ENCODE measurements at places on chromosomes 7 and 10. TPM values are rescaled to one million over a fixed set of nuclear protein-coding genes. Genes with fewer than 3 reads are reported as not detected.

Gene C10orf143
- total RNA-seq: 17.5 TPM

Gene ARHGEF5
- 11.9 TPM for total RNA-seq

Gene AEBP1
- total RNA-seq: 37.1 TPM

Gene PRPS1L1
- total RNA-seq: not detected

DNA sequence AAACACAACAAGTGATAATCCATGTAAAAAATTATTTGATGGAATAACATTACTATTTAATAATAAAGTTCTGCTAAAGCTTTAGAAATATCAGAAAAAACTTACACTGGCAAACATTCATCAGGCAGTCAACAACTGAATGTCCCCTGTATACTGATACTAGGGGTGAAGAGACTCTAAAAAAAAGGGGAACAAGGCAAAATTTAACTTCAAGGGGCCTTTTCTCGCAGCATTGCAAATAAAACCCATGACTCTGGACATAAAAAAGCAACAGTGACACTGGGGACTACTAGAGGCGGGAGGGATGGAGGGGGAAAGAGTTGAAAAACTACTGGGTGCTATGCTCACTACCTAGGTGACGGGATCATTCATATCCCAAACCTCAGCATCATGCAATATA lies 5.8 kb upstream of the IFRD1 start:
- no peak overlapping the region for H3K4me3 ChIP-seq
- no peaks in the 10 kb centered on the region for H3K27me3 ChIP-seq
- H3K36me3 ChIP-seq: no peaks in the 10 kb centered on the region
- no peak overlapping the region for H3K27ac ChIP-seq
- no peak for DNase-seq

GRCh38 chr7:128814499-128814898 lies 15.7 kb upstream of the FLNC start:
- peaks cover 9% of the 10 kb centered on the region for H3K27me3 ChIP-seq
- no peak overlapping the region for H3K27ac ChIP-seq
- peaks cover 4% of the 10 kb centered on the region for H3K4me1 ChIP-seq
- no peak overlapping the region for H3K4me3 ChIP-seq
- H3K36me3 ChIP-seq: peaks cover 3% of the 10 kb centered on the region

DNA sequence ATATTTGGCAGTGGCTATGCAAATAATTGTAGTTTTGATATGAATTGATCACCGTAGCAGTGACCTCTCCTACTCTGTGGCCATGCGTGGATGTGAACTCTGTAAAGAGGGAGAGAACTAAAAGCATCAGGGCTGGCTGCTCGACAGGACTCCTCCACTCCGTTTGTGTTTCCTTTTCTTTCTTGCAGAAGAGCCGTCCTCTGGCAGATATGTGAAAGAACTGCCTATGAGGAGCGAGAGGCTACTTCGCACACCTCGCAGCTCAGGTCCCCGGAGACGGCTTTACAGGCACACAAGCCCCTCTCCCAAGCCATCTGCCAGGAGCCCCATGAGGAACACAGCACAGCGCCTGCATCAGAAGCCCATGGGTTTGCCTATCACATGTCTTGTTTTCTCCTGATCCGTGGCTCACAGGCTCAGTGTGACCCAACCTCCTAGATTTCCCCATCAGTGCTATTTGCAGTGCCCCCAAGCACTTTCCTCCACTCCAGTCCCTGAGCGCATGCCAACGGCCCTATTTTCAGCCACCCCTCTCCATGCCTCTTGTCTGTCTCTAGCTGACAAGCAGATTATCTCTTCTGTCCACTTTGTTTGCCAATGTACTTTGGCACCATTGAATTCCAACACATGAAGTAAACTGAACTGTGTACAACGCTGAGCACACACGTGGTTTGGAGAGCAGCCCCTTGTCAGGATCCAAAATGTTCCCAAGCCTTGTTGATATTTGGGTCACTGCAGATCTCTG lies 164.3 kb upstream of the AKR1E2 start:
- peaks cover 2% of the 10 kb centered on the region for H3K27me3 ChIP-seq
- no peaks in the 10 kb centered on the region for H3K36me3 ChIP-seq

DNA sequence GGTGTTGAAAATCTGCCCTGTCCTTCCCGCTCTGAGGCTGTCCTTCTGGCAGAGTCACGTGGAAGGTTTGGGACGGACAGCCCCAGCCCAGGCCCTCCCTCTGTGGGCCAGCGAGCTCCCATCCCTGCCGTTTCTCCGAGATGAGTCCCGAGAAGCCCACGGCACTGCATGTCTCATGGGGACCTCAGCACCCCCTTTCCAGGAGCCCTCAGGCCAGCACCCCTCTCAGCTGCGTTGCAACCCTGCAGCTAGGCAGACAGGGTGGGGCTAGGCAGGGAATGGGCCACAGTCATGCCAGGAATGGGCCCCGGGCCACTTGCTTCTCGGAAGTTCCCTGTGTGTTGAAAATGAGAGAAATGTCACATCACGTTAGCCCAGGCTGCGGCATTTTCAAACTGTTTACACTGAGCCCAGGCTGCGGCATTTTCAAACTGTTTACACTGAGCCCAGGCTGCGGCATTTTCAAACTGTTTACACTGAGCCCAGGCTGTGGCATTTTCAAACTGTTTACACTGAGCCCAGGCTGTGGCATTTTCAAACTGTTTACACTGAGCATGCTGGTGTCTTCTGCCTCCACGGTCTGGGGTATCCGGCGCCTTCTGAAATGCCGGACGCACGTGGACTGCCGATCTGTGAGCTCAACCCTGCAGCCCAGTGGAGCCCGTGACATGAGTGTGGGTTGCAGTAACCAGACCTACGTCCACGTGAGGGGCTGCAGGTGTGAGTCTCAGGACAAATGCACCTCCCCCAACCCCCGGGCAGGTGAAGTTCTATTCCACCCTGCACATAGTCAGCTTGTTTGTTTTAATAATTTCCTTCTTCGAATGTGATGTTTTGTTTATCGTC lies 42.6 kb downstream of the FAM20C start:
- no peaks in the 10 kb centered on the region for H3K4me1 ChIP-seq
- H3K36me3 ChIP-seq: no peaks in the 10 kb centered on the region
- no peak overlapping the region for H3K27ac ChIP-seq

DNA sequence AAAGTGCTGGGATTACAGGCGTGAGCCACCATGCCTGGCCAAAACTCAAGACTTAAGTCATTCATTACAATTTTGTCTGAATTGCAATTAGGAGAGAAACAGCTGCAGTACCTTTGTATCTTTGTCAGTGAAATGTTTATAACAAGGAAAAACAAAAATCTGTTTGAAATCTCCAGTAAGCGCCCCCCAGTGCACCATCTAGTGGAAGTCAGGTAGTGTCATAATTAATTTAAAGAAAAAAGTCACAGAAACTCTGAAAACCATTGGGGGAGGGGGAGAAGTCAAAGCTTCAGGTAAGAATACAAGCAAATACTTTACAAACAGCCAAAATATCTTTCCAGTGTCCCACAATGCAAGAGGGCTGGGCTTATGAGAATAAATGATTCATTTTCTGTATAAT lies 2.8 kb downstream of the MPP7 start:
- H3K27ac ChIP-seq: peak overlapping the region; percentile 87
- H3K4me1 ChIP-seq: peaks cover 37% of the 10 kb centered on the region
- no peaks in the 10 kb centered on the region for H3K27me3 ChIP-seq
- H3K4me3 ChIP-seq: peak overlapping the region; percentile 37
- DNase-seq: no peak
- H3K36me3 ChIP-seq: no peaks in the 10 kb centered on the region

GRCh38 chr7:105198223-105198622 lies 184.2 kb downstream of the KMT2E start:
- no peak overlapping the region for H3K4me3 ChIP-seq
- peaks cover 36% of the 10 kb centered on the region for H3K36me3 ChIP-seq
- DNase-seq: no peak
- H3K4me1 ChIP-seq: peaks cover 33% of the 10 kb centered on the region
- H3K27me3 ChIP-seq: no peaks in the 10 kb centered on the region
- no peak overlapping the region for H3K27ac ChIP-seq

DNA sequence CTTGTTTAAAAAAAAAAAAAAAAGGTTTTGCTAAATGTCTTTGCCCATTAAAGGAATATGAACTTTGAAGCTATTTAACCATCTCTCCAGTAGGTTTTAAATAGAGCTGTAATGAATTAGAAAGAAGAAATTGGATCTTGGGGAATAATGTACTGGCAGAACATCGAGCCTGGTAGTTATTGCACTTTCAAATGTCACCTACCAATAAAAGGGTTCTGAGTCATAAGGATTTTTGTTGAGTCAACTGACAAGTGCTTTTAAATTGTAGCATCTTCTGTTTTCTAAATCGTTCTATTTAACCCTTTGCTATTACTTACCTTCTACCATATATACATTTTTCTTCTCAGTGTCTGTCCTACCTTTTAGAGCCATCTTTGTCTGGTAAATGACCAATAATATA lies 10.7 kb downstream of the CUTC start:
- H3K27ac ChIP-seq: no peak overlapping the region
- H3K36me3 ChIP-seq: peaks cover 96% of the 10 kb centered on the region
- H3K4me1 ChIP-seq: peaks cover 14% of the 10 kb centered on the region
- no peak for DNase-seq

DNA sequence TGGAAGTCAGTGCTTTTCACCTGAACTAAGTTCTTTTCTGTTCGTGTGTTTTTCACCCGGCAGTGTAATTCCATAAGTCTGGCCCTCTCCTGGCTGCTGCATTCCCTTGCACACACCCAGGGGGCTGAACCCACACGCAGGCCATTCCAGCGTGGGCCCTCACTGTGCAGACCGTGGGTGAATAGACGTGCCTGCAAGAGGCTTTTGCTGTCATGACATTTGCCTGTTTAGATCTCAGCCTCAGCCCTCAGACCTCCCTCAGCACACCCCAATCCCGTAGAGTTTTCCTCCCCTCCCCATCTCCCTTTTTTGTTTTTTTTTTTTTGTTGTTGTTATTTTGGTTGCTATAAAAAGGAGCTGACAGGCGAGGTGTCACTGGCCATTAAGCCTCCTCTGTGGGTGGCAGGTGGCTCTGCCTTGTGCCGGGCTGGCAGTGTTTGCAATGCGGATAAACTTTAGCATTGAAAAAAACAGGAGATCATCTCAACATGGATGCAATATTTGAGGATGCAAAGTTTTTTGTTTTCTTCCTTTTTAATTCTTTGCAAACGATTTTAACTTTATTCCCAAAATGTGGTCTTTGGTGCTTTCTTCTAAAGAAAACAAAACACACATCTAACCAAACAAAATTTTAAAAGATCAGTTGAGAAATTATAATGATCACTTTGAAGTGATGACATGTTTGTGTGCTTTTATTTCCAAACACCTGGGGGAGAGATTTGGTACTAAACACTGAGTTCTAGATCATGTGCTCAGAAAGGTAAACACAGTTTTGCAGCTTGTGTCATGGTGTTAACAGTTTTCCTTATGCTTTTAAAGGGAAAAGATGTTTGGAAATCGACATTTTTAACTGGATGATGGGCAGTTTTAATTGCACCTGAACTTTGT lies 58.8 kb downstream of the WDR37 start:
- no peaks in the 10 kb centered on the region for H3K27me3 ChIP-seq
- peaks cover 81% of the 10 kb centered on the region for H3K36me3 ChIP-seq
- H3K4me1 ChIP-seq: peaks cover 55% of the 10 kb centered on the region
- H3K27ac ChIP-seq: no peak overlapping the region
- no peak overlapping the region for H3K4me3 ChIP-seq

- H3K4me3 ChIP-seq: no peak overlapping the region
- H3K27me3 ChIP-seq: no peaks in the 10 kb centered on the region
- H3K4me1 ChIP-seq: no peaks in the 10 kb centered on the region
- H3K27ac ChIP-seq: no peak overlapping the region
- no peak for DNase-seq
Measured at GRCh38 chr10:36263871-36264270, 621.8 kb upstream of the FZD8 start.

DNA sequence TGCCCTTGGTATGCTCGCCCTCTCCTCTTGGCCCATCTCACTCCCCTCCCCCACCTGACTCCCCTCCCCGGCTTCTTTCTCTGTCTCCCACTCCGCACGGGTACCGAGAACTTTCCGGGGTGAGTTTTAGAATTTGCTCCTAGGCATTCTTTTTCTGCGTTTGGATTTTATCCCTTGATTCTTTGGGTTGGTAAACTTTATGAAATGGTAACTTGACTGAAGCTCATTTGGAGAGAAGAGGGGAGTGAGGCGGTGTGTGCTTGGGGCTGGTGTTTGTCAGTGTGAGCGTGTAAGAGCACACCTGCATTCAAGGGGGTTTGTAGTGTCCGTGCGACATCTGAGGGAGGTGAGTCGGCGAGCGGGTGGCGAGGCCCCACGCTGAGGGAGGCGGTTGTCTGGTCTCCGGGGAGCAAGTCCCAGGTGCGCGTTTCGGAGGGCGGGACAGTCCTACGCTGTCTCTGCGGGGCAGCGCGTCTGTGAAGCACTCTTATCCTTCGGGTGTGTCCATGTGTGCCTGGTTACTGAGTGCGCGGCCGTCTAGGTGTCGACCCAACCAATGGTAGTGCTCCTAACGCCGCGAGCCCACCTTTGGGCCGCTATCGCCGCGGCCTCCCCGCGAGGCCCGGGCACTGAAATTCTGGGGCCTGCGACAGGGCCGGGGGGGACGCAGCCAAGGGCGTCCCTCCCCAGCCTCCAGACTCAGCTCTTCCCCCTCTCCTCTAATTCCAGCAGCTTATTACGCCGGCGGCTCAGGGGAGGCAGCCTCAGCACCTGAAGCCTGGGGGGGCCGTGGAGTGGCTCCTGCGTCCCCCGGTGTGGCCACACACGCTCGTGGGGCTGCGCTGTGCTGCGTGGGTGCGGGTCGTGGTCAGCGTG lies 2.6 kb upstream of the ZNF503 start:
- H3K27me3 ChIP-seq: peaks cover 62% of the 10 kb centered on the region
- H3K4me1 ChIP-seq: peaks cover 43% of the 10 kb centered on the region
- H3K27ac ChIP-seq: no peak overlapping the region
- no peak for DNase-seq
- peaks cover 1% of the 10 kb centered on the region for H3K36me3 ChIP-seq
- H3K4me3 ChIP-seq: peak overlapping the region; percentile 81
